Right atrium auricular region (tissue), 2 donors: ENCODE measurements at places on chromosomes 4 and X. TPM values are rescaled to one million over a fixed set of nuclear protein-coding genes. Genes with fewer than 3 reads are reported as not detected.

UGT2B10 gene
- not detected for total RNA-seq

DNA sequence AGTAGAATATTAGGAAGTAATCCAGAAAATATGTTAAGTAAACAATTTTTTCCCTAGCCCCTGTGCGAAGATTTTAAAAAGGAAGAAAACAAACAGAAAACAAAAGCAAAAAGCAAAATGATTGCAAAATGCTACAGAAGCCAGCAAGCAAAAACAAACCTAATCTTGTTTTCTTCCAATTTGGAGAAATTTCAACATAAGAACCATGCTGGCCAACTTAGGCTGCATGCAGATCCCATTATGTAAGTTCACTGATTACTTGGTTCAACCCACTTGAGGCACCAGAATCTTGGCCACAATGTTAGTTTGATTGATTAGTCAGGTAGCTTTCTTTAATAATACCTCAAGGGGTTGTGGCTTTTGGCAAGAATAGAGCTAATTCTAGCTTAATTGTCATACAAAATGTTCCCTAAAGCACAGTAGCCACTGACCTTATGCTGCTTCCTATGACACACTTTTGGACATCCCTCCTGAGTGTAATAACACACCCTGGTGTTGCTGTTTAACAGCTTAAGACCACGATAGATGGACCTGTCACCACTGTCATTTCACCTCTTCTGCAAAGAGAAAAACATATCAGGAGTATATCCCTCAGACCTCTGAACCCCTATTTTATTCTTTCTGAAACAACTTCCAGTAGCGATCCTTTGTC, 2342.1 kb downstream of the PCDH7 start:
- DNase-seq: no peak

BEX5 gene
- total RNA-seq: 3.3 TPM

ARHGAP6 gene
- 5.1 TPM for total RNA-seq
